T-cell (primary cell): ENCODE measurements at places on chromosomes 16 and 17. TPM values are rescaled to one million over a fixed set of nuclear protein-coding genes. Genes with fewer than 3 reads are reported as not detected.

The PKMYT1 gene
- 1.7 TPM for total RNA-seq

The POLG2 gene
- total RNA-seq = 61.4 TPM

The TSPAN10 gene
- 1.5 TPM for total RNA-seq

The SLC47A2 gene
- not detected for total RNA-seq

DNA sequence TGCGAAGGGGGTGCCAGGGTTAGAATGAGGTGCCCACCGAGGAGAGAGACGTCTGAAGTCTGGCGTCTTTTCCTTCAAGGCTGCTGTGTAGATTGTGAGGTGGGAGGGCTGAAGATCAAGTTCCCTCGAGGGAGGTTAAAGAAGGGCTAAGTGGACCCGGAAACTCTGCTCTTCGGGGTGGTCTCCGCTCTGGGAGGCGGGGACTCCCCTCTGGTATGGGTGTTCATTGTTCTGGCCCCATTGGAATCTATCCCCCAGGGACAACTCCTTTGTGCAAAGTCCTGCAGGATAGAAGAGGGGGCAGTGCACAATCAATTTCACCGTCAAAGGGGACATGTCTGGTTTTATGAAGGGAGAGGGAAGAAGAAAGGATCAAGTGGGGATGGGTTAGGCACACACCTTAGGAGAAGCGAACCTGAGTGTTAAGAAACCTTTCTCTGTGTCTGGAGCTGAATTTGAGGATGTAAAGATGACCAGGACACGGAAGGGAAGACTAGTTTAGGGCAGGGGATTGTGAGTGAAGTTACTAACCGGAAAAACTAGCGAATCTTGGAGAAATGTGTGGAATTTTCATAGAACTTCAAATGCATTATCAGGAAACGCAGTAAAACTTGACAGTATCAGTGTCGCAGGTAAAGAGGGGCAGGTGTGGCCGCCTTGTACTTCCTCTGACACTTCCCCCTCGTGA, 809 bp upstream of the RAB34 start:
- peaks cover 26% of the 10 kb centered on the region for H3K36me3 ChIP-seq
- no peak for DNase-seq
- H3K4me3 ChIP-seq = no peak overlapping the region
- H3K27me3 ChIP-seq = peaks cover 42% of the 10 kb centered on the region
- H3K27ac ChIP-seq = no peak overlapping the region

DNA sequence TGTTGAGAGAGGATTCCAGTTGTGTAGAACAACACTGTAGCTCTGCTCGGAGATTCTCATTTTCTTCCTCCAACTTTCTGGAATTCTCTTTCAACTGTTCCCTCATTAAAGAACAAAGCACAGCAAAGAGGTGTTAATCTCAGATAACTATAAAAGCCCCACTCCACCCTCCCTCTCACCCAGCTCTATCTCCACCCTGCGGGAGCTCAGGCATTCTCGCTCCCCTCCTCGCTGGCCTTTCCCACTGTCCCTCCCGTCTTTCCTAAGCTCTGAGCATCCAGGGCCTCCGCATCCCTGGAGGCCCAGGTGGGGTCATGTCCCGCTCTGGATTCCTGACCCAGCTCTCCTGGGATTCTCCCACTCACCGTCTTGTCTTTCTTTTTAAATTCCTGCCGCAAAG, 35.1 kb downstream of the DHX38 start:
- H3K4me3 ChIP-seq = no peak overlapping the region
- H3K27ac ChIP-seq = no peak overlapping the region
- DNase-seq = no peak
- H3K36me3 ChIP-seq = no peaks in the 10 kb centered on the region
- peaks cover 8% of the 10 kb centered on the region for H3K4me1 ChIP-seq
- peaks cover 5% of the 10 kb centered on the region for H3K27me3 ChIP-seq

- no peak overlapping the region for H3K27ac ChIP-seq
- no peaks in the 10 kb centered on the region for H3K27me3 ChIP-seq
- no peaks in the 10 kb centered on the region for H3K4me1 ChIP-seq
These were observed 53.9 kb downstream of the VPS35L start for GRCh38 chr16:19609359-19609758.

GRCh38 chr16:26993963-26994362, 72.8 kb upstream of the C16orf82 start:
- no peaks in the 10 kb centered on the region for H3K36me3 ChIP-seq
- DNase-seq = no peak
- no peak overlapping the region for H3K4me3 ChIP-seq
- no peaks in the 10 kb centered on the region for H3K27me3 ChIP-seq
- H3K4me1 ChIP-seq = no peaks in the 10 kb centered on the region
- H3K27ac ChIP-seq = no peak overlapping the region

DNA sequence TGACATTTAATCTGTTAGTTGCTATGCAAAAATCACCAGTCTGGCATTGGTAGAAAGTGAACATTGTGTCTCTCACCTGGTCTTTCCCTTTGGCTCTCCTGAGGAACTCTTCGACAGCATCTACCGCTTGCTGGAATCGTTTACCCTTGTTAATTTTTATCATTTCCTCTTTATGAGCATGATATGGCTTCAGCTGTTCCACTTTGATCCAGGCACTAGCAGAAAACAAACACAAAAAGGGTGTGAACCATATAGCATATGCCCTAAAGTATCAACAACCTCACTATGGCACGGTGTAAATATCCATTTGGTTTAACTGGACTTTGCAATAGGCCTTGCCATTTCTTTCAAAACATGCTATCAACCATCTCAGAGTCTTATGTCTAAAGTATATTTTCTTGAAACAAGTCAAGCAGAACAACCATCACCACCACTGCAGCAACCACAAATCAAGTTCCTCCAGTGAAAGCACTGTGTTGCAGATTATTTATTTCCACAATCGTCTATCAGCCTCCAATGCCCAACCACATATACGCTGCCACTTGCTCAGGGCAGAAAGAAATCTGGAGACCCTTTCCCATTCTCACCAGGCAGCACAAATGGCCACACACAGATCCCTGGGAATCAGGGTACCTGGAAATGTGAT, 14.3 kb downstream of the GLYR1 start:
- H3K4me1 ChIP-seq = no peaks in the 10 kb centered on the region
- no peak overlapping the region for H3K27ac ChIP-seq
- H3K27me3 ChIP-seq = no peaks in the 10 kb centered on the region
- no peak overlapping the region for H3K4me3 ChIP-seq
- DNase-seq = no peak

DNA sequence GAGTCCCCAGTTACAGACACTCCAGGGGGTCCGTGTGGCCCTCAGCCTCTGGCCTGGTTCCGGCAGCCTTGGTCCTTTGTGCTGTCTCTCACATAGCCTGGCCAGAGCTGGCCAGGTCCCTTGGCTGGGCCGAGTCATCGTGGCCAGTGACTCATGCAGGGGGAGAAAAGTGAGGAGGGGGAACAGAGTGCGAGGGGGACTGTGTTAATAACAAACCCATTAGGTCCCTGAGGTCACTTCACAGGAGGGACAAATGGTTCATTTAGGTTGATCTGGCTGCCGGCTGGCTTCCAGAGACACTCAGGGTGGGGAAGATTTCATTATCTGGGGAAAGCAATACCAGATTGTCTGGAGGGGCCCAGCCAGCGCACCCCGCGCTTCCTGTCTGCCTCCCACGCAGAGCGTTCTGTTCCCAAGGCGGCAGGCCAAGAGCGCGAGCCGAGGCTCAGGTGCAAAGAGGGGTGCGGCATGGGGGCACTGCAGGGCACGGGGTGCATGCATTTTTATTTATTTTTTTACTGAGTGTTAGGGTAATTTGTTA, 223.1 kb downstream of the SEC14L1 start:
- H3K27me3 ChIP-seq = no peaks in the 10 kb centered on the region
- H3K4me1 ChIP-seq = peaks cover 25% of the 10 kb centered on the region
- no peak overlapping the region for H3K27ac ChIP-seq
- H3K36me3 ChIP-seq = no peaks in the 10 kb centered on the region
- DNase-seq = peak; percentile 49

DNA sequence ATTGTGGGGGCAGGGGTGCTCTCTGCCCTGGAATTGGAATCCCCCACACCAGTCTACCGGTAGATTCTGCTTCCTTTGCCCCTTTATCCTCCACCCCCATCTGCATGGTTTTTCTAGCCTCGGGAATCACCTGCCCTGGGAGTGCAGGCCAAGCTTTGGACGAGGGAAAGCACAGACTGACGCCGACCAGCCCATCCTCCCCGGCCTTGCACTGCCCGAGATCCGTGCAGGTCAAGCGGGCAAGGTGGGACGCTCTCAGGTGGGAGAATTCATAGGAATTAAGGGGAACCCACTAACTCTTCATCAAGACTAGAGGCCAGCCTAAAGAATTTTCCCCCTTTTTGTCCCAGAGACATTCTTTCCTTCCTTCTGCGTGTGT, 9.9 kb upstream of the HOXB13 start:
- H3K27me3 ChIP-seq = peaks cover 91% of the 10 kb centered on the region
- peaks cover 22% of the 10 kb centered on the region for H3K4me1 ChIP-seq
- no peaks in the 10 kb centered on the region for H3K36me3 ChIP-seq

- H3K36me3 ChIP-seq = no peaks in the 10 kb centered on the region
- no peak overlapping the region for H3K4me3 ChIP-seq
- peaks cover 13% of the 10 kb centered on the region for H3K27me3 ChIP-seq
- no peak overlapping the region for H3K27ac ChIP-seq
- DNase-seq = no peak
- H3K4me1 ChIP-seq = no peaks in the 10 kb centered on the region
These were observed 12.2 kb upstream of the LPCAT2 start for GRCh38 chr16:55496509-55497145.

- no peak for DNase-seq
- no peak overlapping the region for H3K27ac ChIP-seq
- no peaks in the 10 kb centered on the region for H3K4me1 ChIP-seq
- H3K4me3 ChIP-seq = no peak overlapping the region
- H3K36me3 ChIP-seq = no peaks in the 10 kb centered on the region
These were observed 457.3 kb upstream of the HSBP1 start for GRCh38 chr16:83350481-83350880.
